ENCODE measurements at places on chromosomes 5 and 9.

- no peak for DNase-seq
These were observed 67.9 kb upstream of the PIK3R1 start for GRCh38 chr5:68147659-68148058.

DNA sequence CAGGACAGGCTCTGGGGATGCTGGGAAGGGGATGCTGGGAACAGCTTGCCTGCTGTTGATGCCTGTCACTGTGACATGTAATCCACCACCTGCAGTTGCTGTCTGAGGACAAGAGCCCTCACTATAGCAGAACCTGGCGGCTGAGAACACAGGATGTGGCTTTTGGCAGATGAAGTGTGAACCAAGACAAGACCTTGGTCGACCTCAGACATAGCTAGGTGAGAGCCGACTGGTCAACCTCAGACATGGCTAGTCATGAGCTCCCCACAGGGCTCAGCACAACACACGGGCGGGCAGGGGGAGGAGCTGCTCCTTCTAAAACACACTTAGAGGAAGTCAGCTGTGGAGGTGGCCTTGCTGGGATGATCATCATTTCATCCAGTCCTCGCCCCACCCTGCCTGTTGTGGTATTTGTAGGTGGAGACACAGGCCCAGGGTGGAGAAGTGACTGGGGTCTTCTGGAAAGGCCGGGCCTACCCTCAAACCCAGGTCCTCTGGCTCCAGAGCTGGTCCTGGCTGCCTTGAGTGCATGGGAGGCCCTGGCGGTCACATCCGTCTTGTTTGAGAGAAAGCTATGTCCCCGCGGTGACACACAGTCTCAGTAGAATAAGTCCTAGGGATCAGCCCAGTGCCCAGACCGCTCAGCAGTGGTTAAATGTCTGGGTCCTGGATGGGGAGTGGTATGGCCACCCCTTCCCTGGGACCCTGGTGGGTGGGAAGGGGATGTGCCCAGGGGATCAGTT, 6.1 kb downstream of the SUSD3 start:
- peak; percentile 65 for DNase-seq

GRCh38 chr9:138045541-138046490, 168.2 kb downstream of the CACNA1B start:
- no peak for DNase-seq

DNA sequence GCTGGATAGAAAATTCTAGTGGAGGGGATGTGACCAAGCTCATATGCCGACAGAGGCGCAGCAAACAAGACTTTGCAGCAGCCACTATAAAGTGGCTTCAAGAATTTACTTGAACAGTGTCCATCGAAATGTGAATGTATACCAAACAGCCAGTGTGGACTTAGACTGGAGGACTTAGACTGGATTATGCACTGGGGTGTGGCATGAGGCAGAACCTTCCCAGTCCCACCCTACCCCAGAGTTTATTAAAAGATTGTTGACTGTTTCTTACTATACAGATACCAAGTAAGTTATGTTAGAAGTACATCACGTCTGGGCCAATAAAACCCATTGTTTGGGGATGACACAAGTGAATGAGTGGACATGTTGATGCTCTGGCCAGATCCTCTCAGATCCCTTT, 561.3 kb upstream of the KLF4 start:
- no peak for DNase-seq

- DNase-seq, result no peak
These were observed 13.2 kb downstream of the ITK start for GRCh38 chr5:157193699-157194424.

DNA sequence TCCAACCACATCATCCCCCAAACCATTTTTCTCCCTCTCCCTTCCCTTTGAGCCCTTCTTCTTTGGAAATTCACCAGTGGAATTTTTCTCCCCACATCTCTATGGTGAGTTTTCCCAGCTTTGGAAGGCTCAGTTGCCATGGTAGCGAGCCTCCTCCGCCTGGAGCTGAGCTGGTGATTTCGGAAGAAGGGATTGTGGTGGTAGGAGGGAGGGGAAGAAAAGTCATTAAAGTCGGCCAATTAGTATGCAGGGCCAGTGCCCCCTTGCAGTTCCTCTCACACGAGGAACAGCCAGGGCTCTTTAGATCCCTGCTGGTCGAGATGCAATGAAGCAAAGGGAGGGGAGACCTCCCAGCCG, 322.0 kb downstream of the NTRK2 start:
- DNase-seq, result no peak

DNA sequence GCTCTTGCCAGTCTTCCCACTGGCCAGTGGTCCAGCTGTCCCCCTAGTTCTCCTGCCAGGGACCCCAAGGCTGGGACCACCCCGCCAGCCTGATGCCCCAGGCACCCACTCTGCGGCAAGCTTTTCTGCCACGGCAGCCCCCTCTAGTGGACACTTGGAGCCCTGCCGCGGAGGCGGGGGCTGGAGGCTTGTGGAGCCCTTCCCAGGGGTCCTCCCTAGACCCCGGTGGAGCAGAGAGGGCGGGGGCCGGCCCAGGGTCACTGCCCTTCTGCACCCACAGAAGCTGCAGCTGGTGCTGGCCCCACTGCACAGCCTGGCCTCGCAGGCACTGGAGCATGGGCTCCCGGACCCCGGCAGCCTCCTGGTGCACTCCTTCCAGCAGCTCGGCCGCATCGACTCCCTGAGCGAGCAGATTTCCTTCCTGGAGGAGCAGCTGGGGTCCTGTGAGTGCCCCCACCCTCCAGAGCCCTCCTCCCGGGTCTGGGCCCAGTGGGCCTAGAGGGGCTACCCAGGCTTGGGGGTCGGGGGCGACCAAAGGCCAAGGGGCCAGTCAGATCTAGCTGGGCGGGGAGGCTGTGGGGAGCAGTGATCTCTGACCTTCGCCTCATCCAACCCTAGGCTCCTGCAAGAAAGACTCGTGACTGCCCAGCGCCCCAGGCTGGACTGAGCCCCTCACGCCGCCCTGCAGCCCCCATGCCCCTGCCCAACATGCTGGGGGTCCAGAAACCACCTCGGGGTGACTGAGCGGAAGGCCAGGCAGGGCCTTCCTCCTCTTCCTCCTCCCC, 9.1 kb downstream of the EGFL7 start:
- DNase-seq, result peak; percentile 36

DNA sequence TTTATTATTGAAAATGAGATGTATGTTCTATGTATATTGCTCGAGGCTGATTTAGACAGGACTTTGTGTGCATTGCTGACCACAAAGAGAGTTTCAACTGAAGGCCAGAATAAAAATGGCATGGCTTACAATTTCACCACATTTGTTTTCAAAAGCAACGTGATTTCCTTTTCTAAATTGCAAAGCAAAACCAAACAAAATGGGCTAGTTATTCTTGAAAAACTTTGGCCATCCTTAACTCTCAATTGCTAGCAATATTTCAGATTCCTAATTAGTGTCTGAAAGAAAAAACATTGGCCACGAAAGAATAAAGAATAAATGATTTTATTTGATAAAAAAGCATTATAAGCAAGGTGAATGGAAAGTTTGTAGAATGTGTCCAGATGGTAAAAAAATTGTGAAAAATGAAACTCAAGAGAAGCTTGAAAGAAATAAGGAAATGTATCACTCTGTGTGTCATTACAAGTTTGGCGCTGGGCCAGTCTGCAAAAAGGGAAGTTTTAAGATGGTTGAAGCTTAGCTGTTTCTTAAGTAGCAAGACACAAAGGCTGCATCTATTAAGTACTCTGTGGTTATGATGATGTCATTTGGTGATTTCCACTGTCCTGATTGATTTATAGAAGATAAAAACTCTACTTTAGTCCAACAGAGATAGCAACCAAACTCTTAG, 89.2 kb upstream of the PRLR start:
- no peak for DNase-seq

DNA sequence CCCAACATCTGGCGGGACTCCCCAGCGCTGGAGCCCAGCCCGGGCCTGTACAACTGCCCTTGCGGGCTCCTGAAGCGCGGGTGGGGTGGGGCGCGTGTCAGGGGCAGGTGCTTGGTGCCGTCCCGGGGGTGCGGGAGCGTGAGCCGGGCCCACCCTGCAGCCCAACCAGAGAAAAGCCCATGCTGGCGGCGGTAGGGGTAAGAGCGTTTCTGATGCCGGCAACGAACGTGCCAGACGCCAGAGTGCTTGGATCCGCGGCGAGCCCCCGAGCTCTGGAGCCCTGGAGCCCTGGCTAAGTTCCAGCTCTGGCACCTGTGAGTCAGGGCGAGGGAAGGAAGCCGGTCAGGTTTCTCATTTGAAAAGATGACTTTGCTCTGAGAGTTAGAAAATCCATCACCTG, 58.0 kb downstream of the ZNF510 start:
- no peak for DNase-seq

- no peak for DNase-seq
These were observed 327.1 kb upstream of the NUDT12 start for GRCh38 chr5:103889500-103890209.

DNA sequence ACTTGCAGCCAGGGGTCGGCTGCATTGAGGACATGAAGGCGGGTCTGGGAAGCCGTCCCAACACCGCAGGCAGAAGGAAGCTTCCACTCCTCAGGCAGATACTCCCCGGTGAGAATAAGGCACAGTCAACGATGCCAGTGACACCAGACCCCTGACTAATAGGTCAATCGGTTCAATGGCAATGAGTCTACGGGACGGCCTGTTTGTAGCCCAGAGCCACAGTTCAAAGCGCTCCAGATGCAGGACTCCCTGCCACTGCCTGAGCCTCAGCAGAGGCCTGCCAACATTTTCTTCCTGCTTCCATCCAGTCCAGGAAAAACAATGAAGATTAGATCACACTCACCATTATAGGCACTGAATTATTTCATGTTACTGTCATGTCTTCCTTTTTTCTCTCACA, 84.5 kb upstream of the SIMC1 start:
- no peak for DNase-seq

DNA sequence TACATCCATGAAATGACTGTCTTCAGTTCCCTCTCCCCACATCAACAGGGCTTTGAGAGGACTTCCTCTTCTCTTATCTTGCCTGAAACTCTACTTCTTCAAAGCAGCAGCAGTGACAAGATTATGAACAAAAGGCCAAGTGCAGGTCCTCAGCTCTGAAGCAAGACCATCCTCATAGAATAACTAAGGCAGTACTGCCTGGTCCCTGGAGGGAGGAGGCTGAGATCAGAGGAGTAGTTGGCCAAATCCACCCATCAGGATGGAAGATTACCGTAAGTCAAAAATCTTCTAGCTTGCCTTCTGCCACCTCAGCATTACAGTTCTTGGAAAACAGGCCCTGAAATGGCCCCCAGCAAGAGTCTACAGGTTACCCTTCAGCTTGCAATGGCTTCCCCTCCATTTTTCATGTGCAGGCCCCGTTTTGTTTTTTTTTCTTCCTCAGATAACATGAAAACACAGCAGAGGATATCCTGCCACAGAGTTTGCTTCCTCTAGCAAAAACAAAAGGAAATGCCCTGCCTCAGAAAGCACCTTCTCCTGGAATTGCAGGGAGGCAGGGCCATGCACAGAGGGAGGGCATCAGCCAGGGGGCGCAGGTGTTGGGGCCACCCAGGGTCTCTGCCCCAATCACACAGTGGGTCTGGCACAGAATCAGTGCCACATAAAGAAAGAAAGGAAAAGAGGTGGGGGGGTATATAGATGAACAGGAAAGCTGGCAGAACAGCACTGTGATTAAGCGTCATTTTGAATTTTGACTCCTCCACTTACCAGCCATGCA, 40.0 kb downstream of the KLHL3 start:
- DNase-seq, result no peak

DNA sequence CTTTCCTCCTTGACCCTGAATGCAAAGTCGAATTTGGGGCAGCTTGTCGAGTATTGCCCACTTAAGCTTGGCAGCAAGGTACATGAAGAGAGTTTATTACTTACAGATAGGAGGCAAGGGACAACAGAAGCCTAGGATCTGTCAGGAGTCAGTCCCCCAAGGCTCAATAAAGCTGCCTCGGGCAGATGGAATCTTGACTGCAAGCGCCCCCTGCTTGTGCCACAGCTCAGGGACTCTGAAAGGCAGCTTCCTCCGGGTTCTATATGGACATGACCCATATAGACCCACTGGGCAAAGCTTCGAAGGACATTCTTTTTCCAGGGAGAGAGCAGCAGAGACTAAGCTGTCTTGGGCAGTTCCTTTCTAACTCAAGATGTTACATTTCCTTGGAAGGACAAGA, 971.5 kb downstream of the EFNA5 start:
- DNase-seq, result no peak

GRCh38 chr5:138651058-138651766, 76.0 kb upstream of the HSPA9 start:
- DNase-seq, result no peak

DNA sequence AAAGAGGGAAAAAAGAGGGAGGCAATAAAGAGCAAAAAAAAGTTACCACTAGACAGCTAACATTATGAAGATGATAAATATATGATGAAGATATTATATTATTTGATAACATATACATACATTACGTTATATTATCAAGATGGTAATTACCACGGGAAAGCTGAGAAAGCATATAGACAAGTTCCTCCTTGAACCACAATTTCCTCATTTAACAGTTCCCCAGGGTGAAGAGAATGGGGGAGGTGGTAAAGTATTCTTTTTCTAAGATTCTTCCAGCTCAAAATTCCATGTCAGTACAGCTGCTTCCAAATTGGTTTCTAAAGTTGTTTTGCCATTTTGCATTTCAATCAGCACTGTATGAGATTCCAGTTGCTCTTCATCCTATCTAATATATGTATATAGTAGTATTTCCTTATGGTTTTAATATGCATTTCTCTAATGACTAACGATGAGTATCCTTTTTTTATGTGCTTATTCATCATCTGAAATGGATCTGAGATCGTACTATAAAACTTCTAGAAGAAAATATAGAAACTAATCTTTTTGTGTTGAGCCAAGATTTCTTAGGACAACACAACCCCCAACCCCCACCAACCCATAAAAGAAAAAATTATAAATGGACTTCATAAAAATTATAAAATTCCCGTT, 49.5 kb upstream of the C9orf72 start:
- DNase-seq, result no peak

GRCh38 chr9:90783552-90783951, 18.1 kb upstream of the SYK start:
- no peak for DNase-seq

- DNase-seq, result no peak
These were observed 88.1 kb downstream of the KDM4C start for GRCh38 chr9:6845880-6846279.

GRCh38 chr5:138515556-138516245, 27.3 kb downstream of the ETF1 start:
- no peak for DNase-seq
